Spinal cord (tissue), 10 donors: ENCODE measurements at places on chromosomes 11 and 22. TPM values are rescaled to one million over a fixed set of nuclear protein-coding genes. Genes with fewer than 3 reads are reported as not detected.

FGF4 gene
- not detected for total RNA-seq

JAML gene
- total RNA-seq, result 8.9 TPM

FAM180B gene
- 1.8 TPM for total RNA-seq

TRPM5 gene
- total RNA-seq, result 0.10 TPM

WT1 gene
- 0.11 TPM for total RNA-seq

OR51E1 gene
- 1.8 TPM for total RNA-seq

TMPRSS5 gene
- total RNA-seq, result 9.5 TPM

MB gene
- 0.79 TPM for total RNA-seq

MOGAT2 gene
- total RNA-seq, result not detected

B4GALNT4 gene
- 67.1 TPM for total RNA-seq

KIAA1671 gene
- total RNA-seq, result 55.2 TPM

SMIM38 gene
- 0.59 TPM for total RNA-seq

BTBD18 gene
- total RNA-seq, result not detected

FAM83F gene
- 0.61 TPM for total RNA-seq

TNNT3 gene
- total RNA-seq, result 4.0 TPM

OR52E8 gene
- total RNA-seq, result not detected

KIF18A gene
- 4.7 TPM for total RNA-seq

GCAT gene
- 23.0 TPM for total RNA-seq

HORMAD2 gene
- 0.11 TPM for total RNA-seq

NAP1L4 gene
- 148 TPM for total RNA-seq

ISX gene
- not detected for total RNA-seq

LGALS12 gene
- total RNA-seq, result 0.66 TPM

MUC15 gene
- not detected for total RNA-seq

RELT gene
- total RNA-seq, result 6.1 TPM

TCP11L1 gene
- total RNA-seq, result 16.7 TPM

BSCL2 gene
- total RNA-seq, result 147 TPM

LRRC74B gene
- total RNA-seq, result 4.7 TPM

TRIM49C gene
- 0.10 TPM for total RNA-seq

MUC6 gene
- total RNA-seq, result not detected
